ENCODE measurements at places on chromosomes 2 and 18. TPM values are rescaled to one million over a fixed set of nuclear protein-coding genes. Genes with fewer than 3 reads are reported as not detected.

DNA sequence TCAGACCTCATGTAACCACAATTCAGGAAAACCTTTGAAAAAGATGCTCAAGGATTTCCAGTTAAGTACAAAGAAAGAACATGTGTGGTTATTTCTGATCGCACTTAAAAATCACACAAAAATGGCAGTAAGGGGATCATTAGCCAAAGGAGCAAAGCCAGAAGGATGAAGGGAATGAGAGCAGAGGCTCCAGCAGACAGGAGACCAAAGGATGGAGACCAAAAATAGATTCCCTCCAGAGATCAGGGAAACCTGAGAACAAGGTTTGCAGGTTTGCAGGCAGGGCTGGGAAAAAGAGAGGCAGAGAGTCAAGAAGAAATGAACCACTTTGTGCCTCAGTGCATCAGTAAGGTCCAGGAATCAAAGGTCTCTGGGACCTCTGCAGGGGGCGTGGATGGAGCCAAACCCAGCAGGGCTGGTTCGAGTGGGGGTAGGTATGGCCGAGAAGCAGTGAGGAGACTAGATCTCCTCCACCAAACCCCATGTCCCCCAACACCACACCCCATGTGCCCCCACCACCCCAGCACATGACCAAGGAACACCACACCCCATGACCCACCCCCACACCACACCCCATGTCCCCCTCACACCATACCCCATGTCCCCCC lies 98.5 kb upstream of the GPC1 start:
- H3K36me3 ChIP-seq: no peaks in the 10 kb centered on the region
- no peak for DNase-seq
- no peaks in the 10 kb centered on the region for H3K4me1 ChIP-seq
- H3K27ac ChIP-seq: no peak overlapping the region

- no peak for DNase-seq
- H3K27me3 ChIP-seq: no peaks in the 10 kb centered on the region
- H3K36me3 ChIP-seq: no peaks in the 10 kb centered on the region
- no peak overlapping the region for H3K27ac ChIP-seq
- no peak overlapping the region for H3K4me3 ChIP-seq
Measured at GRCh38 chr18:3808985-3809780, 359.2 kb downstream of the TGIF1 start.

RGPD3 gene
- 0.17 TPM for total RNA-seq

- no peaks in the 10 kb centered on the region for H3K4me1 ChIP-seq
- H3K4me3 ChIP-seq: no peak overlapping the region
- no peaks in the 10 kb centered on the region for H3K27me3 ChIP-seq
Measured at GRCh38 chr2:16102976-16103380, 162.6 kb downstream of the MYCN start.

SCN2A gene
- total RNA-seq: 2.1 TPM

RGPD4 gene
- not detected for total RNA-seq
